Stimulated activated naive CD8-positive, alpha-beta T cell treated with anti-CD3 and anti-CD28 coated beads, Interleukin-15, Interleukin-2, amounts not matched to agents 100 U/mL and 50 U/mL, for 24 hours (primary cell): ENCODE measurements at places on chromosomes 4 and X.

DNA sequence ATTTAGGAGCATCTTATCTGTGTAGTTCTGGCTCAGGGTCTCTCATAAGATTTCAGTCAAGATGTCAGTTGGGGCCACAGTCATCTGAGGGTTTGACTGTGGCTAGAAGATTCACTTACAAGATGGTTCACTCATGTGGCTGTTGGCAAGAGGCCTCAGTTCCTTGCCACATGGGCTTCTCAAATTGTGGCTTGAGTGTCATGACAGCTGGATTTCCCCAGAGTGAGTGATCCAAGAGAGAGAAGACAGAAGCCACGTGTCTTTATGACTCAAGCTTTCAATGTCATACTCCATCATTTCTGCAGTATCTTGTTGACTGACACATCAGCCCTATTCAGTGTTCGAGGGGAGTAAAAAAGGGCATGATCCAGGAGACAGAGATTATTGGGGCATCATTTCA lies 131.3 kb upstream of the AP1S2 start:
- peak; percentile 24 for DNase-seq

DNA sequence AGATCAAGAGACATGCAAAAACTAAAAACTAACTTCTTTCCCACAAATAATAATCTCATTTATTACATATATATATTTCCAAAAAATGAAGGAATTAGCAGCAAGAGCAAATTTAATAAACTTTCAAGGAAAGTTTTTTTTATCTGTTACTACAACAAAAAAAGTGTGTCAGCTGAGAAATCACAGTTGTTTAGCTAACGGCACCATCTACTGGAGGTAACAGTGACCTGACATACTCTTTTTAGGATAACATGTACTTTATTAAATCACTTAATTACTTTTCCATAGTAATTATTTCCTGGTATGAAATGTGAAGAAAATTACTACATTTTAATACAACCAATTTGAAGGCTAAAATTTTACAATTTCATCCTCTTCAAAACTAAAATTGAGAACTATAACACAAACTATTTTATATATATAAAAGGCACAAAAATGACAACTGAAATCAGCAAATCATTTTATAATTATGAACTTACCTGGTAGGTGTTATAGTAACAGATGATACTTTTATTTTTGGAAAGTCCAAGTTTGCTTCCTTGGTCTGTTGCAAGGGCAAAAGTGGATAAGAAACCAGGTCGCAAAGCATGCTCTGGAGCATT lies 9.1 kb downstream of the LAMTOR3 start:
- DNase-seq: no peak

DNA sequence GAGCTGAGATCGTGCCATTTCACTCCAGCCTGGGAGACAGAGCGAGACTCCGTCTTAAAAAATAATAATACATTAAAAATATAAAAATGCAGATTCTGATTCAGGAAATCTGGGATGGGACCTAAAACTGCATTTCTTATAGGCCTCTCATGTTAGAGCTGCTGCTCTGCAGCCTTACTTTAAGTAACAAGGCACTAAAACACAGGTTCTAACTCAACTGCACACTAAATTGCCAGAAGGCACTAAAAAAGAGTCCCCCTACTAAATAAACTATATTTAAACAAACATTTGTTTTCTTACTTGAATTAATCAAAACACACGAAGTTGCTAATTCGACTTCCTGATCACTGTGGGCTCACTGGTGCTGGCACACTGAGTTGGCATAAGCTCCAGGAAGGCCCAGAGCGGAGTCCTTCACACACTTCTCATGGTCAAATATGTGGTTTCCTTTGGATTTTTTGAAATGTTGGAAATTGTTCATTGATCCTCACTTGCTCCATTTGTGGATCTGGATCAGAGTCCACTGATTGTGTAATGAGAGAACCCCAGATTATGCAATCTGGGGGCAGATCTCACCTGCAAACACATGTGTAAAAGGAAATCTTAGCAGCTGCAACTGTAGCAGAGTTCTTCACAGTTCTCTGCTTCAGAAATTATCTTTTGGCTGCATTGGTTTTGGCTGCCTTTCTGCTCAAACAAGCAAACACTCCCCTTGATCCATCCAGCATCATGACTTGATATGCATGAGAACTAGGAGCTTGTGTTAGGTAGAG lies 59.3 kb downstream of the AFF1 start:
- no peak for DNase-seq

- DNase-seq: peak; percentile 28
These were observed 17.0 kb upstream of the TMEM154 start for GRCh38 chr4:152696764-152697261.

DNA sequence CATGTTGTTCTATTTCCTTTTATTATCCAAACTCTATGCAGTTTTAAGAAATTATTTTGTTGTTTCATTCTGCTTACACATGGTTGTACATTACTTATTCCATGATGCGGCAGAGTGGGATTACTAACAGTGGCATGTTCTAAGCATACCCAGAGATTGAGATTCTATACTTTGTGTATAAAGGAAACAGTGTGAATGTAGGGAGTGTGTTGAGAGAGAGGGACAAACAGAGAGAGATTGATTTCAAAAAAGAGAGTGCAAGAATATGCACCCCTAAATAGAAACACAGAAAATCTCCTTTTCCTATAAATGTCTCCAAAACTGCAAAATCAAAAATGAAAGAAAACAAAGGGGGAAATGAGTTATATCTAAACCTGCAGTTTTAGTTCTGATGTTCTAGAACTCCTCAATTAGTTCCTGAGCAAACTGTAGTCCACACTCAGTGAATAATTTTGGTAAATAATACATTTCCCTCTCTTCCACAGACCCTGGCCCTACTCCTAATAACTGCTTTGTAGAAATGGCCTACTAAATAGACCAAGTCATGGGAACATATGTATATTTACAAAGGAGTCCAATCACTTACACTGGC lies 31.0 kb downstream of the SLC9B1 start:
- no peak for DNase-seq

GRCh38 chr4:157242871-157243270 lies 22.3 kb downstream of the GRIA2 start:
- DNase-seq: no peak

DNA sequence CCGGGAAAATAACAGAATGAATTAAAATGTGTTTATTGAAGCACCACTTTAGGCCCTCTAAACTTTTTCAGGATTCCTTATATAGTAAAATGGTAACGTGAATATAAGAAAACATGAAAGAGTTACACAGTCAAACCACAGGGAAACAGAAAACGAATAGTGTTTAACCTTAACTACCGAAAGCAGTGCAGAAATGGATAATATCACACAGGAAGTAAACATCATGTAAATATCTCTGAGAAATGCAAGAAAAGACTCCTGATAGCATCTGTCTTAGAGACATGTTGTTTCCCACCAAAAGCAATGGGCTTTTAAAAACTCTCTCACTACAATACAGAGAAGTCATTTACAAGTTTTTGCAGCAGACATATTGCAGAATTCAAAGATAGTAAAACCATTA lies 323.9 kb upstream of the CXXC4 start:
- DNase-seq: no peak

- no peak for DNase-seq
These were observed 55.0 kb downstream of the ANXA3 start for GRCh38 chr4:78606530-78607095.

DNA sequence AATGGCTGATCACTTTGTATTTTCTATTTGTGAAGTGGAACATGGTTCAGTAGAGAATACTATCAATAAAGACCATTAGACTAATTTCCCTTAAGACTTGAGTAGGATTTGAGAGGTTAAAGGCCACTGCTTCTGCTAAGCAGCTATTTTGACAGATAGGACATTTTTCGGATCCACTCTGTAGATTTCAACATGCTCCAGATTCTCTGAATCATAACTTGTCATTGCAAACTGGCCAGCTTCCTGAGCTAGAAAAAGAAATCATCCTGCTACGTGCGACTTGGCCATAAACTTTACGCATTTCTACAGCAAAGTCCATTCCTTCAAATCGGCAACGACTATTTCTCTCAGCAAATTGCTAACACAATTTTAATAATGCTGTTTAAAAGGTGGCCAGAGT lies 55.2 kb downstream of the MGST2 start:
- no peak for DNase-seq

DNA sequence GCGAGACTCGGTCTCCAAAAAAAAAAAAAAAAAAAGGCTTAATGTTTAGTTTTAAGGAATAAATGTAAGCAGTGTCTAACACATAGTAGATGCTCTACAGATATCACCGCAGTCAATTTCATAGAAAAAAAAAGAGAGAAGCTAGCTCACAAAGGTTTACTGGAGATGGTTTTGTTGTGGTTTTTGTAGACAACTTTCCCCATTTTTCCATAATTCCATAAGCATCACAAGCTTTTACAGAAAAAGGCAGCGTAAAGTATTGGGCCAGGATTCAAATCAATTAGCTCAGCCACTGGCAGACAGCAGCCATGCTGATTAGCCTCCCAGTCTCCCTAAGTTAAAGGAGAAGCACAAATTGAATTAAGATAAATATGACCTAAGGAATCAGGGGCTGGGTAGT lies 1.5 kb downstream of the GRSF1 start:
- DNase-seq: no peak

- no peak for DNase-seq
These were observed 24.2 kb downstream of the HAUS3 start for GRCh38 chr4:2217726-2218125.

GRCh38 chrX:148576396-148576795 lies 76.0 kb downstream of the AFF2 start:
- DNase-seq: no peak

DNA sequence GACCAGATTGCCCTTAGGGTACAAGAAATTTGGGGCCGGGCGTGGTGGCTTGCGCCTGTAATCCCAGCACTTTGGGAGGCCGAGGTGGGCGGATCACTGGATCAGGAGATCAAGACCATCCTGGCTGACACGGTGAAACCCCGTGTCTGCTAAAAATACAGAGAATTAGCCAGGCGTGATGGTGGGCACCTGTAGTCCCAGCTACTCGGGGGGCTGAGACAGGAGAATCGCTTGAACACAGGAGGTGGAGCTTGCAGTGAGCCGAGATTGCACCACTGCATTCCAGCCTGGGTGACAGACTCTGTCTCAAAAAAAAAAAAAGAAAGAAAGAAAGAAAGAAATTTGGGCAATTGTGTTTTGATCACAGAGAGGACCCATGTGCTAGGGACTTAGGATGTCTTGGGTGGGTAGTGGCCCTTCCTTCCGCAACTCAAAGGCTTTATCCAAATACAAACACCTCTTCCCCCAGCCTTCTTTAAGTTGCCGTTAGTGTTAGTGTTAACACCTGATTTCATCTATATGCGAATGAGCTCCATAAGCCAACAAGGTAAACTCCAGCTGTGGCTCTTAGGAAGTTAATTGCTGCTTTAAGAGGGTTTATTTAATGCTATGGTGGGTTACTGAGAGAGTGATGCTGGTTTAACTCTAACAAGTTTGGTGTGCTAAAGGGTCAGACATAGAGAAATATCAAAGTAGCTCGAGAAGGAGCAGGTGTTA lies 8.6 kb upstream of the CCDC110 start:
- no peak for DNase-seq

- DNase-seq: no peak
These were observed 32.5 kb upstream of the C1QTNF7 start for GRCh38 chr4:15395311-15395710.

GRCh38 chrX:35115205-35115604 lies 172.6 kb downstream of the FAM47B start:
- DNase-seq: no peak

DNA sequence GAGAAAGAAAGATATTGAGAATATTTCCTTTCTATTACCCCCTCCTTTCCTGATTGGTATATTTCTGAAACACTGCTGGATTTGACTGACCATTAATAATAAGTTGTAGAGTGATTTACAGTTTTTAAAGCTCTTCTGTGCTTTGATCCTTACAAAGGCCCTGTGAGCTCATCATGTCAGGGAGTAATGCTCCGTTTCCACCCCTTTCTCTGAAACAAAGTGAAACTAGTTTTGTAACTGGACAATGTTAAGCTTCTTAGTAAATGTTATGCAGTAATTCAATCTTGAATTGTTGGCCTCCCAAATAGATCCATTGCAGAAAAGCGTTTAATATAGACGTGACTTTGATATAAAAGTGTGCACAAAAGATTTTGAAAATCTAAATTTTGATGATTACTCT lies 190.1 kb upstream of the GNPDA2 start:
- no peak for DNase-seq

DNA sequence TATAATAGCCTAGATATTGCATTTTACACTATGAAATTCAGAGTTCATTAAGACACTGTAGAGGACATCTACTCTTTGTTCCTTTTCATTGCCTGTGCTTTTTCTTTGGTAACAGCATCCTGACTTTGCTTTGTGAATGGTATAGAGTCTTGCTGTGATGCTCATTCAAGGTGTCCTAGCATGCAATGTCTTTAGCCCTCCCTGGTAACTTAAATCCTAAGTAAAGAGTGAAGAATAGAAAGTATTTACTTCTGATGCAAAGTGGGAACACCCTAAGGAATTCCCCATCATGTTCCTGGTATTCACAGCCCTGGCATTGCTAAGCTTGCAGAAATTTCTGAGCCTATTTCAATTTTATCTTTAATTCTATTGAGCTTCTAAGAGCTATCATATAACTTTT lies 400.1 kb downstream of the FAT4 start:
- no peak for DNase-seq

GRCh38 chrX:11759172-11759460 lies 1.1 kb downstream of the MSL3 start:
- DNase-seq: no peak

DNA sequence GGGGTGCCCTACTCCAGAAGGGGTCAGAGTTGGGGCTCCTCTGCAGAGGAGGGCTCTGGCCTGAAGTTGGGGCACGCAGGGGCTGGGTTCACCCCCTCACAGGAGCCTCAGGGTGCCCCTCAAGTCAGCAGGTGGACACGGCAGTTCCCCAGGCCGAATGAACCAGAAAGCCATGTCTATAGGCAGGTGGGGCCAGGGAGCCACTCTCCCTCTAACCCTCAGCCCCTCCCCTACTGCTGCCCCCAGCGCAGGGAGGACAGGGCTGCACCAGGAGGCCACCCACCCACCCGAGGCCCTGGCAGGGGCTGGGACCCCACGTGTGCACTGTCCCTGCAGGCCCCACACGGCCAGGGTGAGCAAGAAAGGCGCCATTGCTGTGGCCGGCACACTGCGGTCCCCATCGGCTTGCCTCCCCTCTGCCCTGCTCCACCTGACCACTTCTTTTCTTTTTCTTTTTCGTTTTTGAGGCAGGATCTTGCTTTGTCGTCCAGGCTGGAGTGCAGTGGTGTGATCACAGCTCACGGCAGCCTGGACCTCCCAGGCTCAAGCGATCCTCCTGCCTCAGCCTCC lies 83.8 kb downstream of the FAM53A start:
- no peak for DNase-seq
